ENCODE measurements at places on chromosomes 1 and 21. TPM values are rescaled to one million over a fixed set of nuclear protein-coding genes. Genes with fewer than 3 reads are reported as not detected.

The TSPEAR gene
- polyA plus RNA-seq: not detected

The OR2L5 gene
- polyA plus RNA-seq: not detected

The SDC3 gene
- not detected for polyA plus RNA-seq

The KCTD3 gene
- polyA plus RNA-seq: 1.3 TPM

The GSTM1 gene
- not detected for polyA plus RNA-seq

The SLAMF6 gene
- polyA plus RNA-seq: 95.9 TPM

The OR2AK2 gene
- polyA plus RNA-seq: not detected

The CLCA4 gene
- not detected for polyA plus RNA-seq

The PYHIN1 gene
- 49.0 TPM for polyA plus RNA-seq

The SIK1 gene
- polyA plus RNA-seq: 1.4 TPM

The CRNN gene
- polyA plus RNA-seq: not detected

The ADAMTS5 gene
- polyA plus RNA-seq: not detected

The TMEM125 gene
- polyA plus RNA-seq: 0.33 TPM

The RHD gene
- polyA plus RNA-seq: 0.11 TPM

The OR2L8 gene
- polyA plus RNA-seq: not detected

The KAZN gene
- polyA plus RNA-seq: not detected

The LORICRIN gene
- not detected for polyA plus RNA-seq

The LCK gene
- polyA plus RNA-seq: 952 TPM

The KMO gene
- polyA plus RNA-seq: not detected

The HNRNPCL4 gene
- not detected for polyA plus RNA-seq

The GBP6 gene
- polyA plus RNA-seq: 0.18 TPM

The ATP6V1G3 gene
- not detected for polyA plus RNA-seq

The BMP8B gene
- polyA plus RNA-seq: not detected

The POU2F1 gene
- 8.1 TPM for polyA plus RNA-seq

The KIF14 gene
- polyA plus RNA-seq: not detected

The RHOU gene
- 0.14 TPM for polyA plus RNA-seq

The FMO4 gene
- polyA plus RNA-seq: 1.8 TPM

The NUDT4B gene
- polyA plus RNA-seq: 8.2 TPM

The NTNG1 gene
- polyA plus RNA-seq: not detected

The RHEX gene
- not detected for polyA plus RNA-seq

The SRP9 gene
- 350 TPM for polyA plus RNA-seq

The SLC6A17 gene
- polyA plus RNA-seq: not detected

Measured in naive thymus-derived CD8-positive, alpha-beta T cell (primary cell).